ENCODE measurements at places on chromosomes 2 and 18. TPM values are rescaled to one million over a fixed set of nuclear protein-coding genes. Genes with fewer than 3 reads are reported as not detected.
A peak's percentile ranks its signal among the peaks of the same experiment; 100 is the strongest.

CLEC4F gene
- total RNA-seq, result not detected

NOSTRIN gene
- total RNA-seq, result 0.42 TPM

ARHGEF4 gene
- 55.1 TPM for total RNA-seq

DNA sequence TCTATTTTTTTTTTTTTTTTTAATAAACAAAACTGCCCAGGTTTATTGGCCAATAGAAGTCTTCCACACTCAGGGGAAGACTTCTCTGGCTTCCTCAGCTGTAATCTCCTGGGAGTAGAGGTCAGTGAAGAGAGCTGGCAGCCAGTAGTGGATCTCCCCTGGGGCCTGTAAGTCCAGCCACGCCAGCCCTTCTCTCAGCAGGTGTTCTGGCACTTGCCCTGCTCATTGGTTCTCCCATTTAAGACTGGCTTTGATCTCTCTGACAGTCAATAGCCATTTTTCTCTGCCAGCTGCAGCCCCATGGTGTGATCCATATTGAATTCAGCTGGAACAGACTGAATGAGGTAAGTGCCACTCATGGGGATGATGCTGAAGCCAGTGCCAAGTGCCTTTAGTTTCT is 170.6 kb upstream of the SPHKAP start:
- no peak for DNase-seq

DNA sequence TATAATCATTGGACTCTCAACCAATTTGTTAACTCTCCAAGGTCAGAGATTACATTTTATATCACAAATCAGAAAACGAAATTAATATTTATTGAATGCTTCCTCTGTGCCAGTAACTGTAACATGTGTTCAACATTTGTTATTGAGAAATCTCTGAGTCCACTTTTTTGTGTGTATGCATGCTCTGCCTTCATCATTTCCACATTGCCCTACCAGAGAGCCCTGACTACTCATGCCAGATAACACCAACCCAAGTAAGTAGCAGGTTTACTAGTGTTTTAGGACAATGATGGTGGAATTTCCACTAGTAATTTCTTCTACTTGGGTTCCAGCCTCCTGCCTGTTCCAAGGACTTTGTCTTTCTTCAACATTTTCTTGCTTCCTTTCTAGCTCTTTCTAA is 14.2 kb upstream of the FAP start:
- DNase-seq, result no peak

SLC19A3 gene
- 1.1 TPM for total RNA-seq

DNA sequence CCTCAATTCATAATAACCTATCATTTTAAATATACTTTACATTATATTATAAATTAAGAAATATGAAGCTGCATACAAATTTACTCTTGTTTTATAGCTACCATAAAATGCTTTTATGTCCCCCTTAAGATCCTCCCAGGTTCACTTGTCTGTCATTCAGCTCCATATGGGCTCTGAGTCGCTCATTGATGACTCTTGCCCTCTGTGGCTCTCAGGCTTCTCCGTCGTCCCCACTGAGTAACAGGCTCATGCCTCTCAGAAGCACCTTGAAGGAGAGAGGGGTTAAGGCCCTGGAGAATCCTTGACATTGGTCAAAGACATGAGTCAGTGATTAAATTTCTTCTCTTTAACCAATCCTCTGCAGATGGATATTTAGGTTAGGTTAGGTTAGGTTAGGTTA is 6.2 kb upstream of the MCM6 start:
- no peak for DNase-seq

HADHB gene
- total RNA-seq, result 39.7 TPM

DNA sequence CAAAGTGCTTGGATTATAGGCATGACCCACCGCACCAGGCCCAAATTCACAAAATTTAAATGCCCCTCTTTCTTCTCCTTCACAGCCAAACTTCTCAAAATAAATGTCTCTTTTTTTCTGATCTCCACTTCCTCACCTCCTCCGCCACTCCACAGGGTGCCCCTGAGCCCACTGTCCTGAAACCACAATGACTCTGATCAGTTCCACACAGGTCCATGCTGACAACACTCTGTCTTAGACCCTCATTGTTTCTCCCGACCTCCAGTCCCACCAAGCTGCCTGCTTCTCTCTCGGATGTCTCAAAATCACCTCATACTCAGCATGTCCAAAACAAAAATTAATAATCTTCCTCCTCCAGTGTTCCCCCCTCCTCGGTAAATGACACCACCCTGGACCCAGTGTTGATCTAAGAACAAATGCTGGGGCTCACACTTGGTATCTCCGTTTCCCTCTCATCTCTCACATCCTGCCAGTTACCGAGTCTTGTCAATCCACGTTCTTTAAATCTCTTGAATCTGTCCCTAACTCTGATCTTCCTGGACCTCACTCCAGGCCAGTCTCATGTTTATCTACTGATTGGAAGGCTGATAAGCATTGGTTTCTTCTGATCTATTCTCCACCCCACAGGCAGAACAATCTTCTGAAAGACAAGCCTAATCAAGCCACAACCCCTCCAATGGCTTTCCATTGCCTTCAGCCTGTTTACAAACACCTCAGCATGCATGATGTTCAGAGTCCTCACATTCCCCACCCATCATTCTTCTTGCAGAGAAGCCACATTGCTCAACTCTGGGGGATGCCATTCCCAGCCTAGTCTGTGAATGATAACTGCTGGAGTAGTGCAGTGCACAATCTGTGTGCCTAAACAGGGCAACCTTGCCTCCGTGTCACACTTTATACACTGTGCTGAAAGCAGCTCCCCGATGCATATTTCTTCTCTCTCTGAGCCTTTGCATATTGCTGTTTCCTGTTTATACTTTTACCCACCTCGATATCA is 12.4 kb upstream of the ANKRD44 start:
- peak; percentile 77 for DNase-seq

- DNase-seq, result no peak
Measured at GRCh38 chr2:64402876-64403275, 51.1 kb upstream of the LGALSL start.

- peak; percentile 55 for DNase-seq
Measured at GRCh38 chr18:49178736-49179135, 228.0 kb upstream of the SMAD7 start.

GRCh38 chr2:219430633-219431615 is 3.7 kb upstream of the SPEG start:
- peak; percentile 71 for DNase-seq

NEU4 gene
- 1.1 TPM for total RNA-seq

- no peak for DNase-seq
Measured at GRCh38 chr2:86510436-86510933, 52.8 kb downstream of the CHMP3 start.

DNA sequence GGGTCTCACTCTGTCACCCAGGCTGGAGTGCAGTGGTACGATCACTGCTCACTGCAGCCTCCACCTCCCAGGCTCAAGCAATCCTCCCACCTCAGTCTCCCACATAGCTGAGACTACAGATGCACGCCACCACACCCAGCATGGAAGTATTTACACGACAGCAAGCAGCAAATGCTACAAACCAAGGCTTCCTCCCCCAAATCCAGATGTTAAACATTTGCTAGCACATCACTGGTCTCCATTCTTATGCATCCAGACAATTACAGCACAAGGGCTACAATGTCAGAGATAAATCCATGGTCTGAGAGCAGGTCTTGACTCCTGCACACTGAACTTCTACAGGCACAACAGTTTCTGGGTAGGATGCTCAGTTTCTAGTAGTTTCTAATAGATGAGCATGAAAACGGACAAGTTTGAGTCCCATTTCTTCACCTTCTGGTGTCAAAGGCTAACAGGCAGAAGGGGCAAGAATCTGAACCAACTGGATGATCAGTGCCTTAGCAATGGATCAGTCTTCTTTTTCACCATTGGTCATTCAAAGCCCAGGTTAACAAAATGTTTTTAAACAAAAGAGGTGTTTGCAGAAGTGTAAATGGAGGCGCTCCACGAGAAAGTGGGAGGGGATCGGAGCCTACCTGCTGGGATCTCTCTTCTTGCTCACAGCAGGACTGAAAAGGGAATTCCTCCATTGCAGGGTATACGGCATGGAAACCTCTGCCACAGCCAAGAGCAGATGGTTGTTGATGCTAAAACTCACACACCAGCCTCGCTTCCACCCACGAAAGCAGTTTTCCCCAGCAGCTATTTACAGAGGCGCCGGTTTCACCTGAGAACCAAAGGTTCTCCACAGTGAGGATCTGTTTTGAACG is 135.0 kb upstream of the ARL4C start:
- DNase-seq, result peak; percentile 86

MTLN gene
- 11.5 TPM for total RNA-seq

MYO3B gene
- 3.5 TPM for total RNA-seq

B3GNT7 gene
- total RNA-seq, result 15.4 TPM

DNA sequence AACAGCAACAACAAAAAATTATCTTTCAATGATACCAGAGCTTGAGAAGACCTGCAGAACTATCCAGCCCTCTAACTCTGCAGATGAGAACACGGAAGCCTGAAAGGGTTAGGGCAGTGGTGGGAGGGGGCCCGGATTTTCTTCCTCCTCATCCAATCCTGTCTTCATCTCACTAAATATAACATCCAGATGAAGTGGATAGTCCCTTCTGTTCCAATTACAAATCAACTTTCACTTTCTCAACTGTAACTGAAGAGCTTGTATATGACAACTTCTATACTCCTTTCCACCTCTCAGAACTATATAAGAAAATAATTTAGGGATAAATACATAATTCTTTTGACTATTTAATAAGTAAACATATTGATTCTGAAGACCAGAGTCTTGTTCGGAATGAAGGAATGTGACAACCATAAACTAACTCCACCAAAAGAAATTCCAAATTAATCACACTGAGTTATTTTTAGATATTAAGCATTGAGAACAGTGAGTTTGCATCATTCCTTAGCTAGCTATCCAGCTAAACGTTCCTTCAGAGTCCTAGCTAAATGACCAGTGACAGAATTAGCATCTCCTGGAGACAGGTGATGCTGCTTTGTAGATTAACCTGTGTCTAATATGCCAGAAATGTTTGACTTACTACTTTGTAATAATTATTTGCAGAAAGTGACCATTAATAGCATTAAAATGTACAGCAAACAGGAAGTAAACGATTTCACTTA is 32.7 kb downstream of the SFT2D3 start:
- DNase-seq, result no peak

DNA sequence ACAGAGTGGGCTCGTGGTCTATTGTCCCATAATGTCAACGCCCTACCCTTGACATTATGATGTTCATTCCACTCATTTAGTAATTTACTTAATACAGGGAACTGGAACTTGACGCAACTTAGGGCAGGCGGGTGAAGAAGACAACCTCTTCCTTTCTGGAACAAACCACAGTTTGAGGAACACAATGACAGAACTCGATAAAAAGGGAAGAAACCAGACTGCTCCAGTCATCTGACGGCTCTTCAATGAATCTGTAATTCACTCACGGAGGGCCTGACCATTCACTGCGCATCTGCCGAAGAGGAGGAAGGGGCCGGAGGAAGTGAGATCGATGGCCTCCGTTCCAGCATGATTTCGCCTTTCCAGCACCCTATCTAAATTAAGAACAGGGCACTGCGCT is 83.2 kb downstream of the BCL2 start:
- no peak for DNase-seq

ZNF804A gene
- total RNA-seq, result 0.15 TPM

DNA sequence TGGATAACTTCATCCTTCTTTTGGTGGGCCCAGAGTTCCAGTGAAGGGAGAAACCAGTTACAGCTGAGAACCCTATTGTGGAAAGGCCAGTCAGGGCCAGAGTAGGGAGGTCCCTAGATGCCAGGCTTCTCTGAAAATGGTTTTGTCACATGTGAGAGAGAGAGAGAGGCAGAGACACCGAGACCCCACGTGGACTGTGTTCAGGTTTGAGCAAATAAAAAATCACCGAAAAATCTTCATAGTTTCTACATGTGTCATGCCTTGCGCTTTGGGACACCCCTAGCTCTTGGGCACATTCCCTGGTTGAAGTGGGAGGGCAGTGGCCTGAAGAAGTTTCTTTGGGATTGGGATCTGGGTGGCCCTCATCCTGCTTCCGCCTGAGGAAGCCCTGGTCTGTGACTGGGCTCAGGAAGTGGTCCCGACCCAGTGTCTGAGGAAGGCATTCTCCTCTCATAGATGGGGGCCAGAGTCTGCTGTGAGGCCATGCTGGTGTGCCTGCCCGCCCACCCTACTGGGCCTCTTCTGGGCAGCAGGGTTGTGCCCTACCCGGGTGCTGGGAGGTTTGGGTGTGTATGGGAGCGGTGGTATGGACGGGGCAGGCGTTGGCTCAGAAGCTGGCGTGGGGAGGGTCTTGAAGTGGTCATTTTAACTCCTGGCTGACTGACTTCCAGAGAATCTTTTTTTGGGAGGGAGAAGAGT is 16.1 kb downstream of the NCK2 start:
- DNase-seq, result no peak

FIGLA gene
- not detected for total RNA-seq

PCARE gene
- total RNA-seq, result not detected

GRCh38 chr18:65523461-65523860 is 227.4 kb upstream of the CDH7 start:
- DNase-seq, result peak; percentile 81

GRCh38 chr2:109091526-109091925 is 37.5 kb upstream of the SH3RF3 start:
- no peak for DNase-seq

SNTG2 gene
- total RNA-seq, result 11.6 TPM

GRCh38 chr2:166932032-166932431 is 43.8 kb downstream of the XIRP2 start:
- no peak for DNase-seq

- DNase-seq, result no peak
Measured at GRCh38 chr2:201768918-201769317, 11.8 kb downstream of the ALS2 start.

- no peak for DNase-seq
Measured at GRCh38 chr2:144935736-144936135, 415.8 kb upstream of the ZEB2 start.

- DNase-seq, result peak; percentile 65
Measured at GRCh38 chr18:23380001-23380550, 73.0 kb upstream of the RIOK3 start.

GRCh38 chr2:133241224-133241571 is 327.1 kb downstream of the NCKAP5 start:
- DNase-seq, result no peak

GRCh38 chr2:181005809-181006208 is 25.4 kb downstream of the UBE2E3 start:
- DNase-seq, result no peak

ASB18 gene
- not detected for total RNA-seq

NETO1 gene
- 6.5 TPM for total RNA-seq

- DNase-seq, result no peak
Measured at GRCh38 chr2:8575038-8575833, 106.6 kb upstream of the ID2 start.

Data from endodermal cell (in vitro differentiated cells).